ENCODE measurements at places on chromosomes 4 and X.
A peak's percentile ranks its signal among the peaks of the same experiment; 100 is the strongest.

DNA sequence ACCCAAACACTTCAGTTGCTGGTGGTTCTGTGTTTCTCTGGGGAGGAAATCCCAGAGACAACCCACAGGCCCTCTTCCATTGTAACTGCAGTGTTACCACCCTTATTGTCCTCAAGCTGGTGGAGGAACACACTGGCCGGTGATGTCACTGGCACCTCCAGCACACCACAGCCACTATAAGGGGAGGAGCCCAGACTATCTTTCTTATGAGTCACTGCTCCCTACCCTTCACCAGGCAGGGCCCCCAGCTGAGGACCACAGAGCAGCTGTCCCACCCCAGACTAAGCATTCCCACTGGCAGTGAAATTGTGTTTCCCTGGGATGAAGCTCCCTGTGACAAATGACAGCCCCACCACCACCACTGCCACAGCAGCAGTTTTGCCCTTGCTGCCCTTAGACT is 171.8 kb upstream of the FGF16 start:
- peak; percentile 34 for DNase-seq

GRCh38 chr4:176303938-176304337 is 15.8 kb upstream of the SPCS3 start:
- DNase-seq: no peak

- no peak for DNase-seq
Measured at GRCh38 chr4:122514671-122515070, 58.1 kb upstream of the IL2 start.

DNA sequence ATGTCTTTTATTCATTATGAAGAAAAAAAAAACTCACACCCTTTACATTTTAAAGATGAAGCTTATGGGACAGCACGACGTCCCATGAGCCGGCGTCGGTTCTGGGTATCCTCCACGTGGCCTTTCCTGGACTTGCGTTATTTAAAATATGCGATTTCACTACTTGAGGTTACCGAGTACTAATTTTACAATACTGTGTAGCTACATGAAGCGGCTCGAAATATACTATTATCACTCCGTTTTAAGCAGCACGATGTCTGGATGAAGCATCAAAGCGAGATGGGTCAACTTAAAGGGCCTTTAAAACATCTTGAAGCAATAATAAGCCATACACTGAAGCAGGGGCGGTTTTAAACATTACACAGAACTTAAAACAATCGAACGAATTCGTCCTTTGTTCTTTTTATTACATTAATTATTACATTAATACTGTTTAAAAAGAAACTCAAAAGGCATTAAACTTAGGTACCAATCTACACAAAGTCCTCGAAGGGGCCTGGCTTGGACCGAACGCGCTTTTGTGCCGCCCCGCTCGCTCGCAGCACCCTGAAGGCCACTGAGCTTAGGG is 1.4 kb upstream of the KLF3 start:
- no peak for DNase-seq

- DNase-seq: no peak
Measured at GRCh38 chrX:72020204-72020603, 109.6 kb downstream of the NHSL2 start.

DNA sequence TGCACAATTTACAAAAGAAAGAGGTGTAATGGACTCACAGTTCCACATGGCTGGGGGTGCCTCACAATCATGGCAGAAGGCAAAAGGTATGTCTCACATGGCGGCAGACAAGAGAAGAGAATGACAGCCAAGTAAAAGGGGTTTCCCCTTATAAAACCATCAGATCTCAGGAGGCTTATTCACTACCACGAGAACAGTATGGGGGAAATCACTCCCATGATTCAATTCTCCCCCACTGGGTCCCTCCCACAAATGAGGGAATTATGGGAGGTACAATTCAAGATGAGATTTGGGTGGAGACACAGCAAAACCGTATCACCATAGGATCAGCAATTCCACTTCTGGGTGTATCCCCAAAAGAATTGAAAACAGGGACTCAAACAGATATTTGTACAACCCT is 97.5 kb upstream of the STX18 start:
- no peak for DNase-seq
